ENCODE measurements at places on chromosomes 11 and 22.

- DNase-seq = peak; percentile 64
Observed at GRCh38 chr11:69700278-69701140, 3.3 kb downstream of the FGF19 start.

DNA sequence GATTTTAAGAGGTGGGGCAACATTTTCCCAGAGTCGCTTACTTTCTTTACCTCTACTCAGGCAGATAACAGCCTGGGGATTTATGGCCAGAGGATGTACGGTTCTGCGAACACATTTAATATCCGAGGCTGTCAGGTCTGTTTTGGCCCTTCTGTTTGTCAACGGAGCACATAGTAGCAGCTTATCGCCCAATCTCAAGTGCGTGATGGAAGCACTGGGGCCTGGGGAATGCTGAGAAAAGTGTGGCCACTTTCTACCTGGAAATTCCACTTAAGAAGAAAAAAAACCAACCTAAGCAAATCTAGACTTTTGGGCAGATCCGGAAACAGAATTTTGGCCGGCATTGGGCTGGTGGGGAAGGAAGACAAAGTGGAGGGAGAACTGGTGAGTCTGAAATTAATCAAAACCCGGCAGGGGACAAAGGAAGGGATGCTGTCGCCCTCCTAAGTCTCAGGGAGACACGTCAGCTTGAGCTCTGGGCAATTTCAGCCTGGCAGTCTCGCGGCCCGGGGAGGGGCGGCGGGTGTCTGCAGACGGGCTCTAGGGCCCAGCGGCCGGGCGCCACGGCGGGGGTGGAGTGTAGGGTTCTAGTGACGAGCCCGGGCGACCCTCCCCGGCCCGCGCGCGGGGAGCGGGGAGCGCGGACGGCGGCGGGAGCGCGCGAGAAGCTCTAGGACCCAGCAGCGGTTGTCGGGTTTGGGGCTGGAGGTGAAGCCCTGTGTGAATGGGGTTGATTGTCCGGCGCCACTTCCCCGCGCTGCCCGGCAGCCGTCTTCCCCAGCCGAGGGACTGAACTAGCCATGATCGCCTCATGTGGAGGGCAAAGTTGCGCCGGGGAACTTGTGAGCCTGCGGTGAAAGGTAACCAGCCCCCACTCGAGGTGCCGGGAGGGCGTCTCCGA lies at the start of gene AMOTL1:
Gene AMOTL1, plus strand, starts transcription at position 656 of the 901 bp plus-strand sequence. Its CDS starts 156 bp downstream, at position 812.
- DNase-seq = peak; percentile 79

DNA sequence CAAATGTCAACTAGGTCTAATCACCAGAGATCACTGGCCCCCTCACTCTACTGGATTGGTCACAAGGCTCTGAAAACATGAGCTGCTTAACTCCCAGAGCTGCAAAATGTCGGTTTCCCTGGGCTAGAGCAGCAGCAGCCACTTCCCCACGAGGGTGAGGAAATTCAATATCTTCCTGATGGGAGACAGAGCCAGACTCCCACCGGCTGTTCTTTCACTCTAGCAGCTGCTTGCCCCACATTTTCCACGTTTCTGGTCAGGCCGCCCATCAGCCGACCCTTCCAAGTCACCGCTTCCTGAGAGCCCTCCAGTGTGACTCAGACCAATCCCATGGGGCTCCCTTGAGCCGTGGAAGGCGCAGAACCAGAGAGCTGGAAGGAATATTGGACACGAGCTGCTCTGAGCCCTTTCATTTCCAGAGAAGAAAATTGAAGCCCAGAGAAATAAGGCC lies 227.0 kb downstream of the ADAMTS15 start:
- peak; percentile 67 for DNase-seq

DNA sequence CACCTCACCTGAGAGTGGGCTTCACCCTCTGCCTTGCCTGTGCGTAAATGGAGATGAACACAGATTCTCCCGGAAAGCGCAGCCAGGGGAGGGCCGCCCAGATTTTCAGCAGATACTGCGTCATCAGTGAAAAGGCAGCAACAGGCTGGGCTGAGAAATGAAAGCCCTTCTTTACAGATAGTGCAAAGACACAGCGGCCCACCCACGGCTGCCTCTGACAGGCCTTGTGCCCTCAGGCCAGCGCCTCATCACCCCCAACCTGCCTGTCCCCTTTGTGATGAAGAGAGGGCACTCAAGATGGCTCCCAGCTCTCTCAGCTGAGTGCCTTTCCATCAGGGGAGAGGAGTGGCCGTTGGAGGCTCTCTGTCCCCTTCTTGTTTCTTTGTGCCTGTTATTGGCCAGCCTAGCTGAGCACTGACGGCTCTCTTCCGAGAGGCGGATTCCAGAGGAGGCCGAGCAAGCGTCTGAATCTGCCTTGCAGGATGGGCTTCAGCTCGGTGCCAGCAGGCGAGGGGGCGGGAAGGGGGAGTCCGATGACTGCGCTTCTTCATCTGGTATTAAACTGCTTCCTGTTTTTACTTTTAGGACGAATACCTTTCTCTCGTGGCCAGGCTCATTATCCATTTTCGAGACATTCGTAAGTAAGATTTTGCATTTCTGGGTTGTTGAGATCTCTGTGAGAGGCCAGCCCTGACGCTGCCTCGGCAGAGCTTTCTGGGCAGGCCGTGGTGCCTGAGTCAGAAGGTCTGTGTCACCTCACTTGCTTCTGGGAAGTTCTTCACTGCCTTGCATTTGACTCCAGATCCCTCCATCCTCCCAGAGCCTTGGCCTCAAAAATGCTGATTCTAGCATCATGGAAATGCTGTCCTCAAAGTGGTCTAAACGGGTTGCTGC lies 43.7 kb downstream of the MED15 start:
- peak; percentile 80 for DNase-seq

- no peak for DNase-seq
Observed at GRCh38 chr11:72247584-72247983, 3.6 kb upstream of the PHOX2A start.

Measured in amniotic epithelial cell (primary cell).